ENCODE measurements at places on chromosomes 3 and 15.

GRCh38 chr15:68223171-68223570 lies 6.4 kb downstream of the CLN6 start:
- H3K27ac ChIP-seq, result no peak overlapping the region
- no peak for DNase-seq
- peaks cover 15% of the 10 kb centered on the region for H3K4me1 ChIP-seq

GRCh38 chr3:156217674-156218352 lies 97.4 kb downstream of the KCNAB1 start:
- H3K27me3 ChIP-seq, result no peaks in the 10 kb centered on the region
- H3K4me3 ChIP-seq, result no peak overlapping the region
- no peak overlapping the region for H3K27ac ChIP-seq

DNA sequence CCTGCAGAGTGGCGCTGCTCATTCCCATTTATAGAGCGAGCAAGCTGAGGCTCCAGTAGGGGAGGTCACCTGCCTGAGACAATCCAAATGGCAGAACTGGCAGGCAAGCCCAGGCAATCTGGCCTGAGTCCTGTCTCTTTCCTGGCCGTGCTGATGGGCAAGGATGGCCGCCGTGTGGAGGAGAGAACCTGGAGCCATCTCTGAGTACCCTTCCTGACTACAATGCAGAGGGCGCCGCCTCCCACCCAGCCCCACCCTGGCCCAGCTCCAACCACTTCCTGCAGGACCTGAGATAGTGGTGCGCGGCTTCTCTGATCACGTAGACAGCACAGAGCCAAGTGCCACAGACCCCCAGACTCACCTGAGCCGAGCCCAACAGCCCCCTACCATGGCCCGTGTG lies 7.0 kb downstream of the TLR9 start:
- peak overlapping the region; percentile 77 for H3K27ac ChIP-seq
- DNase-seq, result peak; percentile 24
- peaks cover 21% of the 10 kb centered on the region for H3K36me3 ChIP-seq
- H3K4me1 ChIP-seq, result peaks cover 43% of the 10 kb centered on the region
- no peaks in the 10 kb centered on the region for H3K27me3 ChIP-seq

- DNase-seq, result no peak
- H3K4me3 ChIP-seq, result no peak overlapping the region
- peak overlapping the region; percentile 88 for H3K27ac ChIP-seq
- peaks cover 8% of the 10 kb centered on the region for H3K27me3 ChIP-seq
- peaks cover 62% of the 10 kb centered on the region for H3K4me1 ChIP-seq
Observed at GRCh38 chr3:13018561-13019242, 54.5 kb downstream of the IQSEC1 start.

DNA sequence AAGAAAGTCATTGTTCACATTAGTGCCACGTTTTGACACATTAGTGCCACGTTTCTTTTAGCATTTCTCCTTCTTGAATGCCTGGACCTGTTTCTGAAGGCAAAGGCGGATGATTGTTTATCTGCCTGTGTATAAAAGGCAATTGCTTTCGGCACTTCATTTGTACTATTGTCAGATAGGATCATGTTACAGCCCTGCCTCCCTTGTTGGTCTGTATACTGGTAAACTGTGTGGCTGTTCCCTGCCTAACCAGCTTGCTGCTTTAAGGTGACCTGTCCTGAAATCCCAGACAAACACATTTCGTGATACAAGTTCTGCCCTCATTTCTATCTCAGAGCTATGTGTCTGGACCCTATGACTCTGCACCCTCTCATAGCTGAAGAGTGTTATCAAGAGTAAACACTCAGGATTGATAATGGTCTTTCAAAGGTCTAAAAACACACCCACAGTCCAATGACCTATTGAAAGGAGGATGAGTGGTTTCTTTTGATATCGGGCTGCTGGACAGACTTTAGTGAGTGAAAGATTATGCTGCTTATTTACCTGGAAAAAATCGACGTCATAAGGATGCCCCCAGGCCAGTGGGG lies 276.3 kb upstream of the MCTP2 start:
- DNase-seq, result no peak
- H3K4me1 ChIP-seq, result no peaks in the 10 kb centered on the region
- H3K27ac ChIP-seq, result no peak overlapping the region
- peaks cover 3% of the 10 kb centered on the region for H3K36me3 ChIP-seq
- H3K27me3 ChIP-seq, result peaks cover 14% of the 10 kb centered on the region

DNA sequence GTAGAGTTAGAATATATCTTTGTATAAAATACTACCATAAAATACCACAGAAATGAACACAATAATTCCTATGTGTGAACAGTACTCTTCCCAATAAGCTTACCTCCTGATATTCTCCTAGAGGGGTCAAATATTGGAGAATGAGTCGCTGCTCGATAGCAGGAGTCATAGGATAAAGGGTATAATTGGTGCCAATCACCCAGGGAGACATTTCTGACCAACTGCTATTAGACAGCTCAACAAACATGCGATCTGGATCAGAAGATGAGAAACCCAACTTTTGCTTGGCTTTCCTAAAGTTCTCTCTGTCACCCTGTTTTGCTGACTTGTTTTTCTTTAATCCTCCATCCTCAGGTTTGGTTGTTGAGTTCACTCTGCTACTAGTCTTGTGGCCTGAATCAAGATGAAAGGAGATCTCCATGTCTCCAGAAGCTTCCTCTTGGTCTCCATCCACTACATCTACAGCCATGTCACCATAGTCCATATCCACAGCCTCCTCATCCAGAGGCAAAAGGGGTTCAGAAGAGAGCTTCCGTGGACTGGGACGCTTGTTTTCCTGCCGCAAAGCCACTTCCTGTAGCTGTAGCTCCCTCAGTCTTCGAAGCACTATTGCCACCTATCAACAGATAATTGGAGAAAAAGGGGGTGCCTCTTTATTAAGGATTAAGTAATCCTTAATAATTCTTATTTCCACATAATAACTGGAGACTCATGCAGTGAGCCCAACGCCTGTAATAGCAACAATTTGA lies 50.4 kb downstream of the RBM15B start:
- H3K4me1 ChIP-seq, result no peaks in the 10 kb centered on the region
- peaks cover 27% of the 10 kb centered on the region for H3K36me3 ChIP-seq
- DNase-seq, result no peak
- no peaks in the 10 kb centered on the region for H3K27me3 ChIP-seq
- H3K27ac ChIP-seq, result no peak overlapping the region

- no peak for DNase-seq
- H3K4me3 ChIP-seq, result no peak overlapping the region
- H3K36me3 ChIP-seq, result no peaks in the 10 kb centered on the region
- H3K4me1 ChIP-seq, result no peaks in the 10 kb centered on the region
Observed at GRCh38 chr3:116199063-116199462, 246.2 kb downstream of the LSAMP start.

- H3K36me3 ChIP-seq, result no peaks in the 10 kb centered on the region
- no peak for DNase-seq
- H3K4me3 ChIP-seq, result no peak overlapping the region
- H3K4me1 ChIP-seq, result no peaks in the 10 kb centered on the region
- peaks cover 6% of the 10 kb centered on the region for H3K27me3 ChIP-seq
Observed at GRCh38 chr3:187684880-187685279, 14.7 kb upstream of the SST start.

GRCh38 chr3:182220471-182220870 lies 508.7 kb downstream of the SOX2 start:
- no peaks in the 10 kb centered on the region for H3K4me1 ChIP-seq
- no peaks in the 10 kb centered on the region for H3K36me3 ChIP-seq
- DNase-seq, result no peak

- H3K4me1 ChIP-seq, result no peaks in the 10 kb centered on the region
- no peak overlapping the region for H3K27ac ChIP-seq
- H3K4me3 ChIP-seq, result no peak overlapping the region
- no peaks in the 10 kb centered on the region for H3K27me3 ChIP-seq
Observed at GRCh38 chr15:69568173-69569009, 115.8 kb downstream of the RPLP1 start.

- H3K27ac ChIP-seq, result no peak overlapping the region
- no peak for DNase-seq
- no peaks in the 10 kb centered on the region for H3K27me3 ChIP-seq
- H3K36me3 ChIP-seq, result no peaks in the 10 kb centered on the region
- peak overlapping the region; percentile 16 for H3K4me3 ChIP-seq
Observed at GRCh38 chr15:83200162-83200561, 7.5 kb downstream of the HDGFL3 start.

DNA sequence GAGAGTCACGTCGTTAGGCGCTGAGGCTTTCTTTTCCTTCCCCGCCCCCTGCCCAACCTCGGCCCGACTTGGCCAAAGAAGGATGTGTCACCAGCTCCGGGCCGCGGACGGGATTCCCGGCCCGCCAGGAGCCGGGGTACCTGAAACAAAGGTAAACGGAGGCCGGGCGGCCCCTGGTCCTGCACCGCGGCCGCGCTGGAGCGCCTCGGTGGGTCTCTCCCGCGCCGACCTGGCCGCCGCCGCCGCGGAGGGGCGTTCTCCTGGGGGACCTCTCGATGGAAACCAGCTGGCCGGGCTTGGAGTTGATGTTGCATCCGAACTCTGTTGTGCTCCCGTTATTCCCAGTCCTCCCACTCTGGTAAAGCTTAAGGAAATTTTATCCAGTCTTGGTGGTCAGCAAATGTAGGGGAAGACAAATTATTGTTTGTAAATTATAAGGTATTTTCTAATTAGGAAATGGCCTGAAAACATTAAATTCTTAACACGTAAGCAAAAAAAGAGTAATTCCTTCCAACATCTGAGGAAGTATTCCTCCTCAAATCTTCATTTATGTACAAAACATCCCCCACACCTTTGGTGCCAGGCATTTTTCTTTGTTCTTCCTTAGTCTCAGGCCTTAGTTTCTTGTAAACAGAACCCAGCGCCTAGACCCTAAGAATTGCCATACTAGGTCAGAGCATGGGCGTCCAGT lies 888 bp downstream of the PPP2R3A start:
- peaks cover 11% of the 10 kb centered on the region for H3K4me1 ChIP-seq
- H3K27me3 ChIP-seq, result peaks cover 15% of the 10 kb centered on the region
- DNase-seq, result no peak
- H3K4me3 ChIP-seq, result peak overlapping the region; percentile 82
- no peak overlapping the region for H3K27ac ChIP-seq

GRCh38 chr3:117486719-117487716 lies 777.4 kb downstream of the TUSC7 start:
- H3K4me1 ChIP-seq, result no peaks in the 10 kb centered on the region
- DNase-seq, result no peak
- H3K27me3 ChIP-seq, result no peaks in the 10 kb centered on the region
- H3K27ac ChIP-seq, result no peak overlapping the region
- H3K4me3 ChIP-seq, result no peak overlapping the region
- H3K36me3 ChIP-seq, result no peaks in the 10 kb centered on the region

DNA sequence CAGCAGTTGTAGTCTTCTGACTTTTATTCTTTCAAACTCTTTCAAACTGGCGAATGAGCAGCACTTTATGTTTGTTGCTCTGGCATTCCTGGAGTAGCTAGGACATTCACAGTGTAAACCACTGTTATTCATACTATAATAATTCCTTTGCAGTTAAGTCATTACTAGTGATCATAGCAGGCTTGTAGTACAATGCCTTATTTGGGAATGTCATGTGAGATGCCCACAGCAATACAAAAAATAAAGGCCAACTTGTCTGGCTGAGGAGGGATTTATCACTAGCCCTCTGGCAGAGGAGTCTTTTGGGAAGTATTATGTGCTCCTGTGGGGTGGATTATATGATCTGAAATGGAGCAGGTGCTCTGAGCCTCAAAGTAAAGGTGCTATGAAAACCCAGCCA lies 197.2 kb downstream of the VGLL3 start:
- no peaks in the 10 kb centered on the region for H3K27me3 ChIP-seq
- no peak overlapping the region for H3K27ac ChIP-seq
- no peak overlapping the region for H3K4me3 ChIP-seq

DNA sequence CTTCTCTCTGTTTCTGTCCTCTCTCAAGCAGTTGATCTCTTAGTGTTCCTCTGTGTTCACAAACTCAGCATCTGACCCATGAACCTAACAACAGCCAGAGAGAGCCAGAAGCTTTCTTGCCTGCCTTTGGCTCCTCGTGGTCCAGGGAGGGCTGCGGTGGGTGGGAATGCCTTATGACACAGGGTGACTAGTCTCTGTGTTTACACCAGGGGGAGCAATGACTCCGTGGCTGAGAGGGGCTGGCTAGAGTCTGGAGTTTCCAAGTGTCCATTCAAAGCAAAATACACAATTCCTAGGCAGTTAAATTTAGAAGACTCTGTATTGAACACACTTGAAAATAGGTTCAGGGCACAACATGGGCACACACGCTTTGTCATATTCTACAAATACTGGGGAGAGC lies 370.0 kb upstream of the FRG2C start:
- no peak overlapping the region for H3K27ac ChIP-seq
- H3K4me3 ChIP-seq, result no peak overlapping the region
- peaks cover 2% of the 10 kb centered on the region for H3K27me3 ChIP-seq
- H3K36me3 ChIP-seq, result no peaks in the 10 kb centered on the region
- no peak for DNase-seq

- H3K27ac ChIP-seq, result no peak overlapping the region
- H3K27me3 ChIP-seq, result peaks cover 18% of the 10 kb centered on the region
- H3K36me3 ChIP-seq, result no peaks in the 10 kb centered on the region
- peak overlapping the region; percentile 78 for H3K4me3 ChIP-seq
- H3K4me1 ChIP-seq, result peaks cover 19% of the 10 kb centered on the region
- peak; percentile 12 for DNase-seq
Observed at GRCh38 chr15:68578175-68578979, 416 bp upstream of the CORO2B start.

DNA sequence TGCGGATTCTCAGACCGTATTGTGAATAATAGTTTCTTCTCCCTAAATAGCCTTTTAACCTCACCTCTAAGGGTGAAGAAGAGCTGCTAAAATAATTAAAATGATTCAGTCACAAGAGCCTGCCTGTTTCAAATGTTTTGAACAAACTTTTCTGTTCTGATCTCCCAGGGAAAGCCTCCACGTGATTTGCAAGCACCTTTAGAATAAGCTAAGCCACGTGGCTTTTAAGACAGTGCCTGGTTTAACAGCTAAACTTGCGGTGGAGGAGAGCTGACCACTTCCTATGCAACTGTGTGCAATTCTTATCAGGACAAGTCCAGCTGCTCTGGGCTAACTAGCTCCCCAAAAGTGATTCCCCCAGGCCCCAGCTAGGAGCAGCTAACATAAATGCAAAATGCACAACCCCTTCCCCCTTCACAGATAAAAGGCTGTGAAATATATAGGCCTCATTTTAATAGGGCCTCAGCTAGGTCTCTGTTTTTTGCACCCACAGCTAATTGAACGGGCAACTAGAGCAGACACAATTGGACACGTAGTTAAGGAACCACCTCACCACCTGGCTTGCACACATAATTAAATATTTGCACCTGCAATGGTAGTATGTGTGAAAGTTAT lies 401.2 kb upstream of the NR2F2 start:
- peaks cover 3% of the 10 kb centered on the region for H3K27me3 ChIP-seq
- H3K4me1 ChIP-seq, result peaks cover 63% of the 10 kb centered on the region
- H3K27ac ChIP-seq, result peak overlapping the region; percentile 79

GRCh38 chr3:148911173-148911572 lies 46.1 kb downstream of the CPA3 start:
- H3K27ac ChIP-seq, result no peak overlapping the region
- no peaks in the 10 kb centered on the region for H3K36me3 ChIP-seq
- no peaks in the 10 kb centered on the region for H3K4me1 ChIP-seq
- DNase-seq, result no peak
- no peak overlapping the region for H3K4me3 ChIP-seq
- H3K27me3 ChIP-seq, result peaks cover 2% of the 10 kb centered on the region

- H3K27ac ChIP-seq, result no peak overlapping the region
- DNase-seq, result no peak
- peaks cover 12% of the 10 kb centered on the region for H3K36me3 ChIP-seq
Observed at GRCh38 chr3:114363554-114364202, 69.8 kb downstream of the TIGIT start.
